ENCODE measurements at places on chromosomes 3 and 15. TPM values are rescaled to one million over a fixed set of nuclear protein-coding genes. Genes with fewer than 3 reads are reported as not detected.

- DNase-seq = no peak
Measured at GRCh38 chr3:135271177-135272025, 476.3 kb downstream of the EPHB1 start.

GRCh38 chr3:194931865-194932264 lies 246.2 kb downstream of the FAM43A start:
- DNase-seq = no peak

CFAP100 gene
- not detected for total RNA-seq

- DNase-seq = no peak
Measured at GRCh38 chr3:59374818-59375211, 325.0 kb upstream of the CFAP20DC start.

HYAL1 gene
- 32.3 TPM for total RNA-seq

DNA sequence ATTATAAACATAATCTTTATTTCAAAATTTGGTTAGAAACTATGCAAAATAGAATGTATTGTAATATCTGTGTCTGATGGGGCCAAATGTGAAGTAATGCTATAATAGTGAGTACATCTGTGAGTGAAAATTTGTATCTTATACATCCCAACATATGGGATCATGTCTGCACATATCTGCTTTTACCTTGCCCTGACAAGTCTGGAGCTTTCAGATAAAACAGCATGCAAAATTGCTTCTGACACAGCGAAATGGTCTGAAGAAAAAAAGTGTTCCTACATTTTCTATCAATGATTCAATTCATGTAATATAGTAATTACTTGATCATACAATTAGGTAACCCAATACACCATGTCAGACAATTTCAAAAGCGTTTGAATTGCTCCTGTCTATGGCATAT lies 58.1 kb upstream of the P3H2 start:
- no peak for DNase-seq

DNA sequence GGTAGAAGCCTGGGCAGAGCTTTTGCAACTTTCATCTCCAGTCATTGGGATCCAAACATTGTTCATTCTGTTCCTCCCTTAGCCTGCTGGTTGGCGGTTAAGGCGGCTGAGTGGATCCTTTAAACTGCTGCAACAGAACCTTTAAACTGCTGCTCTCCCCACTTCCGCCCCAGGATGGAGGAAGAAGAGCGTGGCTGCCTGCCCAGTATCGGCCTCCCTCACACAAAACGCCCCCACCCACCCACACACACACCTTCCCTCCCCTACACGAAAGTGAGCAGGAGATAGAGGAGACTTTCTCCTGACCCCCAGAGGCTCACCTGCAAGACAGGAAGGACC lies 460 bp upstream of the ZMAT3 start:
- DNase-seq = no peak

ACTR8 gene
- total RNA-seq = 16.7 TPM

OCA2 gene
- total RNA-seq = 0.19 TPM

DNA sequence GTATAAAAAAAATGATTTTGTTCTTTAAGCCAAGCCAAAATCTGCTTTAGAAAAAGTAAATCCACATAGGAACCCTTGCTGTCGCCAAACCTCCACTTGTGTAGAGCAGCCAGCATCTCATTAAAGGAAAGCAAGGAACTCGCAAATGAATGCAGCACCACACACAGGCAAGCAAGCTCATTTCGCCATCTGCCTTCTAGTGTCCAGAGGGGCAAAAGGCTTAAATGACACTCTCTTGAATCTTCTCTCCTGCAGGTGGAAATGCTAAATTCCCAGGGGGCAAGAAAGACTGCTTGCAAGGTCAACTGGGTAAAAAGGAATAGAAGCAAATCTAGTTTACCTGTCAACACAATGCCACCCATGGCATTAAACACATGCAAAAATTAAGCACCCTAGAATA lies 2.4 kb downstream of the MB21D2 start:
- DNase-seq = no peak
